Stimulated activated CD8-positive, alpha-beta memory T cell treated with anti-CD3 and anti-CD28 coated beads, Interleukin-4, amount 100 ng/mL, for 1 hour (primary cell): ENCODE measurements at places on chromosomes 5 and 9.

- DNase-seq: no peak
These were observed 8.4 kb downstream of the SPEF2 start for GRCh38 chr5:35626108-35626507.

GRCh38 chr5:6638236-6638635 lies 5.0 kb downstream of the SRD5A1 start:
- DNase-seq: no peak

- no peak for DNase-seq
These were observed 5.6 kb upstream of the IL3 start for GRCh38 chr5:132054697-132055440.

DNA sequence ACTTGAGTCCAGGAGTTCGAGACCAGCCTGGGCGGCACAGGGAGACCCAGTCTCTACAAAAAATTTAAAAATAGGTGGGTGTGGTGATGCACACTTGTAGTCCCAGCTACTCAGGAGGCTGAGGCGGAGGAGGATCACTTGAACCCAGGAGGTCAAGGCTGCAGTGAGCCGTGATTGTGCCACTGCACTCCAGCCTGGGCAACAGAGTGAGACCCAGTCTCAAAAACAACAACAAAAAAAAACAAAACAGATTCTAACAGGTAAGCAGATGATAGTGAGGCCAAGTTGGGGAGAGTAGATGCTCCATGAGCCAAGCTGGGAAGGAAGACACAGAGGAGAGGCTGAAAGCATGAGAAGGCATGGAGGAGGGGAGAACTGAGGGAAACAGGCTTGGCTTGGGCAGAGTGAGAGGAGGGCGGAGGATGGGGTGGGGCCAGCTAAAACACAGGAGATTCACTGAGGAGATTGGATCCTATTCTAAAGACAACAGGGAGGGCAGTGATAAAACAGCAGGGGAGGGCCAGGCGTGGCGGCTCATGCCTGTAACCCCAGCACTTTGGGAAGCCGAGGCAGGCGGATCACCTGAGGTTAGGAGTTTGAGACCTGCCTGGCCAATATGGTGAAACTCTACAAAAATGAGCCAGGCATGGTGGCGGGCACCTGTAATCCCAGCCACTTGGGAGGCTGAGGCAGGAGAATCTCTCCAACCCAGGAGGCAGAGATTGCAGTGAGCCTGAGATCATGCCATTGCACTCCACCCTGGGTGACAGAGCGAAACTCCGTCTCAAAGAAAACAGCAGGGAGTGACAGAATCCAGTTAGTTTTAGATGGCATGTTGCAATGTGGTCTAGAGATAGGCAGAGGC lies 8.4 kb downstream of the RPS14 start:
- DNase-seq: no peak

DNA sequence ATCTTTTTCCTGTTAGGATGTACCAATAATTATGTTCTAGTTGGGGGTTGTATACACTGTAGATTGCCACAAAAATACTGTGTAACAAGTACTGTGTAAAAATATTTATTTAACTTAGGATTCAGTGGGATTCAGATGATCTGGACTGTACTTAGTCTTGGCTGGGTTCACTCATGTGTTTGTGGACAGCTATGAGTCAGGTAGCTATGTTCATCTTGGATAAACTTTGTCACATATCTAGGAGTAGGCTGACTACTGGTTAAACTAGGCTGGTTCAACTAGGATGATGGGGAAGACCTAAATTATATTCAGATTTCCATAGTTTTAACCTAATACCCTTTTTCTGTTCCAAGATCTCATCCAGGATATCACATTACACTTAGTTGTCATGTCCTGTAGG lies 32.1 kb upstream of the TNFSF15 start:
- DNase-seq: no peak

DNA sequence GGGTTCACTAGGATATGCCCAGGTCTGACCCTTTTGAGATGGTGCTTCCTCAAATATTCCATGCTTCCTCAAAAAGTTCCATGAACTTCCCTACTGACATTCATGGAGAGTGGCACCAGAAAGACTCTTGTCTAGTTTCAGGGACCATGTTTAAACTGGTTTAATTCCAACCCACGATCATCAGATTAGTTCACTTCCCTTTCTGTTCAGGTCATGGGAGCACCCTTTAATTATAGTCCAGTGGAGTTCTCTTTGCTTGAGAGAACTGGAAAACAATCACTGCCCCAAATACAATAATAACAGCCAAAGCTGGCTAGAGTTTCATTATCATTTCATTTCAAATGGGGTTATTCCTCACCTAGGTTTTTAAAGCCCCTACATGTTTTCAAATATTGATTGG lies 9.7 kb upstream of the ERBIN start:
- DNase-seq: no peak

DNA sequence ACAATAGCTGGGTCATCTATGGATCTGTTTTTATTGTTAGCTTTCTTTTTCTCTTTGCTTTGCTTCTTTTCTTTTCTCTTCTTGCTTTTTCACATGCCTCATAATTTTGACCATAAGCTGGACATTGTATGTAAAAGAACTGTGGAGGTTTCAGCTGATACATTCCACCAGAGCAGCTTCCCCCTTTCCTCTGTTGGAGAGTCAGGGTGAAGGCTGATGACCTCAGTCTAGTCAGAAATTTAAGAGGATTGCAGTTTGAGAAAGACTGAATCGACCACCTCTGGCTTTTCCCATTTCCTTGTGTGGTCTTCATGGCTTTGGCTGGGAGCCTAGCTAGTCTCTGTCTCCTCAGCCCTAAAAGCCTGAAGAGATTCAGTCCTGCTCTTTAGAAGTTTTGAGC lies 42.0 kb downstream of the KCNIP1 start:
- DNase-seq: no peak

GRCh38 chr9:36191686-36192085 lies 965 bp downstream of the CLTA start:
- DNase-seq: no peak

DNA sequence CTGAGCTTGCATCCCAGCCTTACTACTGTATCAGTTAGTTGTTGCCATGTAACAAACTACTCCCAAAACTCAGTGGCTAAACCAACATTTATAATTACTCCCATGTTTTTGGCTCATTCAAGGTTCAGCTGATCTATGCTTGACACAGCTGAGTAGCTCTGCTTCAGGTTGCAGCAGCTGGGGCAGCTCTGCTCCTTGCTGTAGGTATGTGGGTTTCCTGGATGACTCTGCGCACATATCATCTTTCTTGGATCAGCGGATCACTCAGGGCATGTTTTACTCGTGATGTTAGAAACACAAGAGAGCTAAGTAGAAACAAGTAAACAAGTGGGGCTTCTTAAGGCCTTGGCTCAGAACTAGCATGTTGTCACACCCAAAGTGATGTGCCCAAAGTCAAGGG lies 15.1 kb downstream of the TEK start:
- no peak for DNase-seq

DNA sequence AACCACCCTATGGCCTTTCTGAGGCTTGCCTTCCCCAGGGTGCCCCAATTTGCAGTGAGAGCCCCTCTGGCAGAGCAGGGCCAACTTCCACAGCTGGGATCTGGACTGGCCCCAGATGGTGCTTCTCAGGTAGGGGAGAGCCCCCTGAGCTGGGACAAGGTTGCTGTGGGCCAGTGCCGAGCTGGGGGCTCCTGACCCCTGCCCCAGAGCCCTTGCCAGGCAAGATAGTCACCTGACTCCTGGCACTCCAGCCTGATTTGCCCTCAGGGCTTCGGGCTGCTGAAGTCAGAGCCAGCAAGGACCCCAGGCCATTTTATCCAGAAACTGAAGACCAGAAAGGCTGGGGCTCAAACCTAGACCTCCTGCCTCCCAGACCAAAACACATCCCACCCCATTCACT lies 33.4 kb upstream of the AKNA start:
- DNase-seq: no peak

DNA sequence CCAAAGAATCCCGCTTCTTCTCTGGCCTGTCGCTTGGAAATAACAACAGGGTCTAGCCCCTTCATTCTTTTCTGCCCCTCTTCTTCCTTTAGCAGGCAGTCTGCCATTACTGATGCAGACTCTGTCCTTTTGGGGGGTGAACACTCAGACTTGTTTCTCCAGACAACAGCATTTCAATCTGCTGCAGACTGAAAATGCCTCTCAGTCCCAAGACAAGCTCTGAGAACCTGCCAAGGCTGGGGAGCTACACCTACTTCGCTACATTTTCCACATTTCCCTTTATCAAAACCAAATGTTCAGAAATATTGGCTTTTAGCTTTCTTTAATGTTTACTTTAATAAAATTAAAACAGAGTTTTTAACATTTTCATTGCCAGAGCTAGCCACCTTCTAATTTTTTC lies 152.4 kb downstream of the MPDZ start:
- no peak for DNase-seq

DNA sequence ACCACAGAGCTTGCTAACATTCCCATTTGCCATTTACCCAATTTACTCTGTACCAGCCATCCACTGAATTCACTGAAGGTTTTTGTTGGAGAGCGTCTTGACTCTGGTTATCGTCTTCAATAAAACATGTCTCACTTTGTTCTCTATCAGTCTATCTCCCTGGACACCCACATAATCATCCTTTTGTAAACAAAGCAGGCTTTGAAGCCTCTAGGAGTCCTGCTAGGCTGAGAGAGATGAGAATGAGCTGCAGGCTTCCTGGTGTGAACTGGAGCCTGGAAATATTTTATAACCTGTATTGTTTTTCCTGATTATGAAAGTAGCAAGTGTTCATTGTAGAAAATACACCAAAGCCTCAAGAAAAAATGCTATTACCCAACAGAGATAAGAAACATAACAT lies 140.6 kb upstream of the ZNF366 start:
- DNase-seq: no peak

DNA sequence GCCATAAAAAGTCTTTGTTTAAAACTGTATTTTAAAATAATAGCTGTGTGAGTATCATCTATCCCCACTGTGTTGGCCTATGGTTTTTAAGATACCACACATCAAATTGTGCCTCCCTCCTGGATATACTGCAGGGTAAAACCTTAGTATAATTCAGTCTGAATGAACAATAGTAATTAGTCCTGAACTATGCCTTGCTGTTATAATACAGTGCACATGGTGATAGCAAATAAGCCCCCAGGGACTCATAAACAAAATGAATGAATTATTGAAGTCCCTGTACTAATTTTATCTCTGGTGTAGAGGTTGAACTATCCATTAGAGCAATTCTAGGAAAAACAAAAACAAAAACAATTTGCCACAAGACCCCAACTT lies 142.7 kb upstream of the ADAMTSL1 start:
- no peak for DNase-seq

DNA sequence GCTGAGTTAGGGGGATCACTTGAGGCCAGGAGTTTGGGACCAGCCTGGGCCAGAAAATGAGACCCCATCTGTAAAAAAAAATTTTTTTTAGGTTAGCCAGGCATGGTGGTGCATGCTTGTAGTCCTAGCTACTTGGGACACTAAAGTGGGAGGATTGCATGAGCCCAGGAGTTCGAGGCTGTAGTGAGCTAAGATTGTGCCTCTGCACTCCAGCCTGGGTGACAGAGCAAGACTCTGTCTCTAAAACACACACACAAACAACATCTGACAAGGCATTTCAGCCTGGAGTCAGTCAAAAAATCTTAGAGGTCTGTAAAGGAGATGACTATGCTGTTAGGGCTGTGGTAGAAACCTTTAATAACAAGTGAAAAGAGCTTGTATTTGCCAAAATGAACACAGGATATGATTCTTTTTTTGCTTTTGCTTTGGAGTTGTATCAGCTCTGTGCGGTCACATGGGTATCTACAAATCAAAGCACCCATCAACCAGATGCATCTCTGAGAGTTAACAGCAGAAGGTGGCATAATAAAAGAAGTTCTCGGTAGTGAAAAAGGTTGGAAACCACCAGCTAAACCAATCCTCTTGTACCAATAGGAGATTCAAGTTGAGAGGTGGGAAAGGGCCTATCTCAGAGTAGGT lies 3.6 kb upstream of the PSMD5 start:
- DNase-seq: no peak

DNA sequence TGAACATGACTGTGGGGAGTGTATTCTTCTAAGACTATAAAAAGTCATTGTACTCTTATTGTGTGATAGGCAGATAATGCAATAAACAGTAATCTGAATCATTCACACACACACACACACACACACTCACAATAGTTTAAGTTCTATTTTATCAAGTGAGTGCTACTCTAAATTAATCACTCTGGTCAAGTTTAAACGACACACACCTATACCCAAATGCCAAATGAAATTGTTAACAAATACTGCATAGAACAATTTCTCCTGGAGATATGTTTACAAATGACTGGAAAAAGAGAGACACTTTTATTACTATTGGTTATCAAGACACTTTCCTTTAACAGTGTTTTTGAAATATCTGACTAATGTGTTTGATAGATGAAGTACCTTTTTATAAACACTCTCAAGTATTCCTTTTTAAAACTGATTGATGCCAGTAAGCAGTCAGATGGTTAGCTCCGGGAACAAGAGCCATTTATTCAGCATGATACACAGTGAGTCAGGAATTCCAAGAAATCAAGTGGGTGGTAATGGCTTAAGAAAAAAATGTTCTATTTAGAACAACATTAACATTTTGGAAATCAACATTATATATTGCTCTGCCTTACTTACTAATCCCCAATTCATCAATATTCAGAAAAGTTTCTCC lies 521.6 kb upstream of the ST8SIA4 start:
- no peak for DNase-seq

GRCh38 chr5:98905857-98906688 lies 22.7 kb downstream of the CHD1 start:
- no peak for DNase-seq

DNA sequence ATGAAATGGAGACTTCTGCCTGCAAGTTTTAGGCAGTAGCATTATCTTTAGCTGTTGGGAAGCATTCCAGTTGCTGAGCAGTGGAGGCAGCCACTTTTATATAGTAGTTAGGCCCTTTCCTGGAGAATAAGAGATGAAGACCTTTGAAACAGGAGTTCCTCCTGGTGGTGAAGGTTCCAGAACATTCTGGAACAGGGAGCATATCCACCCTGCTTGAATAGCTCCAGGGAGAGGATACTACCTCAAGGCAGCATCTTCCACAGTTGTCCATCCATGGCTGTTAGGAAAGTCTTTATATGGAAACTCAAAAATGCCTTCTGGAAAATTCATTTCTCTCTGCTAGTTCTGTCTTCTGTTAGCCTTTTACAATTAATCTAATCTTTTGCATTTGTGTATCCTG lies 3.0 kb downstream of the ASPN start:
- DNase-seq: no peak

DNA sequence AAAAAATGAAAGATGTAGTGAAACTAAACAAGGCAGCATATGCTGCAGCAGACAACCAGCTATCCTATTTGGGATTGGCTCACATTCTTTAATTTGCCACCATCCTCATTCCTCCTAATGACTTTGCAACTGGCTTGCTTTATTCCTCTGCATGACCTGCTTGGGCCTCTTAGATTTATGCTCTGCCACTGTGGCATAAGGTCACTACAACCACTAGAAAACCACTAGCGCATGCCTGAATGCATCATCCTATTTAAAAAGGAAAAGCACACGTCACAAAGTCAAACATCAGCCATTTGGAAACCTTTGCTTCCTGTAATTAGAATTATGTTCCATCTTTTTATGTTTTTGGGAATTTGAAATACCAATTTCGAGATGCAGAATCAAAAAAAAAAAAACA lies 40.8 kb upstream of the CCDC152 start:
- no peak for DNase-seq
